ENCODE measurements at places on chromosomes 5 and 9. TPM values are rescaled to one million over a fixed set of nuclear protein-coding genes. Genes with fewer than 3 reads are reported as not detected.

- DNase-seq: no peak
Measured at GRCh38 chr5:2727550-2727949, 23.9 kb downstream of the IRX2 start.

Gene SLC25A2
- 0.17 TPM for polyA plus RNA-seq

Gene NXNL2
- polyA plus RNA-seq: 0.55 TPM

GRCh38 chr5:8848997-8849594, 696.8 kb downstream of the SEMA5A start:
- no peak for DNase-seq

Measured in right lung (tissue), 10 donors.